ENCODE measurements at places on chromosomes 4 and X.

GRCh38 chr4:75287738-75288517 is 226.3 kb downstream of the RCHY1 start:
- DNase-seq: no peak

GRCh38 chr4:2257361-2258081 is 4.4 kb downstream of the MXD4 start:
- no peak for DNase-seq

GRCh38 chr4:164440199-164440598 is 313.7 kb upstream of the SMIM31 start:
- peak; percentile 39 for DNase-seq

DNA sequence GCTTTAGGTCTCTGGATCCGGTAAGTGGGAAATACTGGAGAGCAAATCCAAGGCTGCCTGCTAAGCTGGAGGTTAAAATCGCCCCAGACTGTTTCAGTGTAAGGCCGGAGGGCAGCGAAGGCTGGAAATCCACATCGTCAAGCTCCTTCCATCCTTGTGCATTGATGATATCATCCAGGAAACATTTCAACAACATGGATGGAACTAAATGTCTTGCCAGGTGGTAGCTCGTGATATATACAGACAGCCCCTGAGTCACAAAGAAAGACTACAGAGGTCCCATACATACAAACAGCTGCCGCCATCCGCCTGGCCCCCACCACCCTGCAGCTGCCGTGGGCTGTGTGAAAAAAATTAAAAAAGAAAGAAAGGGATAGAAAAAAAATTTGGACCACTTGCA is 148.9 kb upstream of the RBPJ start:
- DNase-seq: peak; percentile 63

DNA sequence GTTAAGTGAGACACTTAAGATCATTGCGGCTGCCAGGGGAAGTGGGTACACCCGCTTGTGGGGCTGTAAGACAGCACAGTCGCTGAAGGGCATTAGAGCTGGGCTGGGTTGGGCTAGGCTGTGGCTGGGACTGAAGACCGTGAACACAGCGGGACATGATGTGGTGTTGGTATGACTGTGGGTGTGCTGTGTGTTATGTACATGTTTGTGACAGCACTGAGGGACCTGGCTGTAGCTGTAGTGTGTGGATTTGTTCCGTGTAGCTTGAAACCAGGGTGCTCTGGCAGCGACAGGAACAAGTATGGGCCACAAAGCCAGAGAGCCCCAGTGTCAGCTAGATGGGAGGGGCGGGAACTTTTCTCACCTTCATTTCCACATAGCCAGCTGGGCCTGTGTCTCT is 82.1 kb downstream of the NHSL2 start:
- DNase-seq: no peak

DNA sequence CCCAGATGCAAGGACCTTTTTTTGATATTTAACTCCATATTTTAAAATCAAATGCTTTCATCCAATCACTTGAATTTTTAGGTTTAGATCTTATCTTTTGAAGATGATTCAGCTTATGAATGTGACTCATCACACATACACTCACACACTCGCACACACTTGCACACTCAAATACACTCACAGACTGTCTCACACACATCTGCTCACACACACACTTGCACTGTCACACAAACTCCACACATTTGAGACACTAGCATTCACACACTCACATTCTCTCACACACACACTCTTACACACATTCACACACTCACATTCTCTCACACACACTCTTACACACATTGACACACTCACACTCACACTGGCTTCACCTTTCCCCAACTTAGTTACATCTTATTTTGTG is 37.8 kb downstream of the MAGEA1 start:
- no peak for DNase-seq

DNA sequence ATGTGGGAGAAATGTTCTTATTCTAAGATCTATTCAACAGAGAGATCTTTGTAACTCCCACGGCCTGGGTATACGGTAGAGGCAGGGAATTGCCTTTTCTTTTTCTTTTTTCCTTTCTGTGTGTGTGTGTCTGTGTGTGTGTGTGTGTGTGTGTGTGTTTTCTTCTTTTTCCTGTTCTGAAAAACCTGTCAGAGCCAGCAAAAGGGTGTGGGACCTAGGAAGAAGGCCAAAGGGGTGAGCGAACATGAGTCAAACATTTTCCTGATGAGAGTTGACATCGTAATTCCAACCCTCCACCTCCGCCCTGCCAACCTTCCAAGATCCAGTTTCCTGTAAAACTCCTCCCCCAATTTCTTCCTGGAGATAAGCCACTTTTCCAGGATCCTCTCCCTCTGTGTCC is 2.8 kb upstream of the CHIC2 start:
- DNase-seq: peak; percentile 65
